ENCODE measurements at places on chromosomes 6 and 20. TPM values are rescaled to one million over a fixed set of nuclear protein-coding genes. Genes with fewer than 3 reads are reported as not detected.

GRCh38 chr20:18299364-18299763, 11.0 kb downstream of the ZNF133 start:
- DNase-seq = no peak

- DNase-seq = no peak
These were observed 124.3 kb downstream of the MYLK4 start for GRCh38 chr6:2626401-2626800.

DNA sequence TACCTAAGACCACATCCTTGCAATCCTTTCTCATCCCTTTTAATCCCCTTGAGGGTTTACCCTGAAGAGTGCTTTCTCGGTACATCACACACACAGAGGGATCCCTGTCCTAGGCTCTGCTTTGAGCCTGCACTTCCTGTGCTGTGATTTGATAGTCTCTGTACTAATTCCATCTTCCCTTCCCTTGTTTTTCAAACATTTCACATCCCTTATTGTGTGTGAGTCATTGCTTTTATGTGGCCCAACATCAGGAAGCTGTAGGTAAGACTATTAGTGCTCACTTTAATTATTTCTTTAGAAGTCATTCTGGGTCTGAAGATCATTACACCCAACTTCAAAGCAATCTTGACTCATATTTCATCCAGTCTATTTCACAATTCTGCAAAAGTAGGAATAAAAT, 57.2 kb upstream of the ANKEF1 start:
- no peak for DNase-seq

TUBB2B gene
- not detected for total RNA-seq

DLK2 gene
- not detected for total RNA-seq

SLPI gene
- 223 TPM for total RNA-seq

DNA sequence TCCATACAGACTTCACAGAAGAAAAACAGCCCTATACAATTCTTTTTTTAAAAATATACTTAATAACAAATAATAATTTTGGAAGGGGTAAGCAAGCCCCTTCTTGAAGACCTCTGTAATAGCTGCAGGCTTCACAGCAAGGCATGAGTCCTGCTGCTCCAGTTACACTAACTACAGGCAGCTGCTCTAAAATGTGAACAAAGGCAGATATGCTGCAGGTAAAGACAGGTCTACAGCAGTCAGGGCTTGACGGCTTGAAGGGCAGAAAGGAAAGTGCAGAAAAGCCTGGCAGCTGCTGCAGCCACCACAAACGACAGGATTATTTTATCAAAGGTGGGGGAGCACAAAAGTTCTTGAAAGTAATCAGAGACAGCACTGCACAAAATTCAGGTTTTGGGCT, 11.3 kb downstream of the FAXC start:
- no peak for DNase-seq

- DNase-seq = no peak
These were observed 90.2 kb downstream of the KIF16B start for GRCh38 chr20:16483024-16483423.

DNA sequence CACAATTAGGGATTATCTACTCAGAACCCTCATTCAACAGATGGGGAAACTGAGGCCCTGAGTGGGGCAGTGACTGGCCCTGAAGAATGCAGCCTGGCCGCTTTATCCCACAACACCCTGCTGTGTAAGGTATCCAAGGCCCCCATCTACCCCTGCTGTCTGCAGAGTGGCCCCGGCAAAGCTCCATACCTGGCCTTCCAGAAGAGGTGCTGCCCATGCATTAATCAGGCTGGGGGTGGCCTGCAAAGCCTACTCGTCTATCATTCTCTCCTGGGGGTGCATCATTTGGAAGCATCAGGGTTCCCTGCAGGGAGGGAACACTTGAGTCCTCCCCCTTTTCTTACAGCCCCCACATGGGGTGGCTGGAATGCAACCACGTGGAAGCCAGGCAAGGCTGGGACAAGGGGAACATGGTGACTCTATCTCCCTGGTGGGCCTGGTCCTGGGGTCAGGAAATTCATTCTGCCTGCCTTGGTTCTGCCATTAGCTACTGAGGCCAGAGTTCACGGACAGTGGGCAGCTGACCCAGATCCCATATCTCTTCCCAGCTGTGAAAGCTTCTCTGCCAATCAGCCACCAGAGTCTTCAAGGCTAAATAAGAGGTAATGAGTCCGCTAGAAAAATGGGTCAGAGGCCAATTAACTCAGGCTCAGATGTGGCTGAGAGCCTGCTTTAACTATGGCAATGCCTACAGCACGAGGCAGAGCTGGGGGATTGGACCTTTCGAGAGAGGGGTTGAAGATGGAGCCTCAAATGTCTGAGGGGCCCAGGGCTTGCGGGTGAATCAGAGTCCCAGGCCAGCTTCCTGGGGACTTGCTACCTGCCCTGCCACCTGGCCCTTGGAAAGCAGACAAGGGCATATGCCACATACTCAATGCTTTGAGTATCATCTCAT, 72.3 kb upstream of the TOX2 start:
- DNase-seq = no peak

GRCh38 chr6:2918936-2919335, 15.8 kb upstream of the SERPINB9 start:
- peak; percentile 61 for DNase-seq

DNA sequence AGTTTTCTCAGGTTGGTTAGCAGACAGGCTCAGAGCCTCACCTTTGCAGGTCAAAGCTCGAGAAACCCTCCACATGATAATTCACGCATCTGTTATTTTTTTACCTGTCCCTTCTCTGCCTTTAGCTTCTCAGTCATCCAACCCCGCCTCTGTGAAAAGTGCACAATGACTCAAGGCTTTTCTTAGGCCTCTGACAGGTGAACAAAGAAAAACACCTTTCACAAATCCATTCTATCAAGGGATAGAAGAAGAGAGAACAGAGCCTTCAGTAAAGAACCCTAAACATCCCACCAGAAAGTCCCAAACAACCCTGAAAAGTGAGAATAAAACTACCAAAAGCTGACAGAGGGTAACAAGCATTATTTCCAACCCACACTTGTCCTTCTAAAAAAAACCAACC, 178.2 kb downstream of the GJA10 start:
- no peak for DNase-seq

- DNase-seq = peak; percentile 56
These were observed 54.5 kb upstream of the IPCEF1 start for GRCh38 chr6:154411076-154411475.

GRCh38 chr20:45894797-45895196, 3.7 kb downstream of the CTSA start:
- DNase-seq = no peak

CCN2 gene
- 916 TPM for total RNA-seq

BANF2 gene
- not detected for total RNA-seq

- no peak for DNase-seq
These were observed 111.5 kb upstream of the CCN2 start for GRCh38 chr6:132062626-132063025.

DNA sequence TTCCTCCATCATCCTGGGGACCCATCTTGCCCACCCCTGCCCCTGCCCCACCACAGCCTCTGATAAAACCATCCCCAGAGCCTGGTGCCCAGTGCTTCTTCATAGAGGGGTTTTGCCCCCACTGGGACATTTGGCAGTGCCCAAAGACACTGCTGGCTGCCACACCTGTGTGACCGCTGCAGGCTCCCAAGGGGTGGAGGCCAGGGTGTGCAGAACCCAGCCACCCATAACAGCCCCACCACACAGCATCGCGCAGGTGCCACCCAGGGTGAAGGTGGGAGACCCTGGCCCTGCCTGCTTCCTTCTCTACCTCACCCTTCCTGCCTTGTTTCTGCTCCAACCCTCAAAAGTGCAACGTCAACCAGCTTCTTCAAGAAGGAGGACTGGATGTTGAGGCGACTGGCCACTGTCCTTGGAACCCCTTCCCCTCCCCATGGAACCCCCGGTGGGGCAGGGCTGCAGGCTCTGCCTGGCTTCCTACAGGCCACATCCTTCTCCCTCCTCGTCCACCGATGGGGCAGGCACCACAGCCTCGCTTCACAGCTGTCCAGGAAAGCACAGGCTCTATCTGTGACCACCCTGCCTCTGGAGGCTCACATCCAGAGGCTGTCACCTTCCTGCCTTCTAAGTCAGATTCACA, 79.2 kb upstream of the MPC1 start:
- DNase-seq = no peak

DNA sequence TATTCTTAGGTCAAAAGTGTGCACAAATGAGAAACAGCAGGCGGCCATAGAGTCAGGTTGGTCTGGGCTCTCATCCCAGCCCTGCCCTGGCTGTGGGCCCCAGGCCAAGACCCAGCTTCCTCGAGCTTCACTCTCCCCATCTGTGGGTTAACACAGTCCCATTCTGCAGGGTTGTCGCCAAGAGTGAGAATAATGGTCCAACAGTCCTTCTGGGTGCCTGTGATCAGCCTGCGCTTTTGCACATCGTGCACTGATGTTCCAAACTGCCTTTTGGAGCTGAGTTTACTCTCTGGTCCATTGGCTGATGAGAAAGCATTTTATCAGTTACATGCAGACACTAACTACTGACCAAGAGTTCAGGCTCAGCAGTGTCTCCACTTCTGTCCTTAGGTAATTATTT, 82.6 kb downstream of the INSM1 start:
- no peak for DNase-seq

TMEM217 gene
- total RNA-seq = not detected

DNA sequence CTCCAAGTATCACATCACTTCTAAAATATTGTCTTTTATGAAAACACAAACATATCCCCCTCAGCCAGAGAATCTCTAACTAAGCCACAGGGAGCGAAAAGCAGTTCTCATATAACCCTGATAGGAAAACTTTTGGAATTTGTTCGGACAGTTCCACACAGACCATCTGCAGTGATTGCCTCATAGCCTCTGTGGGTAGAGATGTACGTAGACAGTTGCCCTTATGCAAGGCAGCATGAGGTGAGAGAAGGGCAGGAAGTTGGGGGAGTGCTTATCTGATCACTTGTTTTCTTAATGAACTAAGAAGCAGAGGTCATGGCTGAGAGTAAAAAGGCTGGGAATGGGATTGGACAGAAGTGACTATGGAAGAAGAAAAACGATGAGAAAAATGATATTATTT, 39.6 kb downstream of the SLC23A2 start:
- DNase-seq = no peak

DNA sequence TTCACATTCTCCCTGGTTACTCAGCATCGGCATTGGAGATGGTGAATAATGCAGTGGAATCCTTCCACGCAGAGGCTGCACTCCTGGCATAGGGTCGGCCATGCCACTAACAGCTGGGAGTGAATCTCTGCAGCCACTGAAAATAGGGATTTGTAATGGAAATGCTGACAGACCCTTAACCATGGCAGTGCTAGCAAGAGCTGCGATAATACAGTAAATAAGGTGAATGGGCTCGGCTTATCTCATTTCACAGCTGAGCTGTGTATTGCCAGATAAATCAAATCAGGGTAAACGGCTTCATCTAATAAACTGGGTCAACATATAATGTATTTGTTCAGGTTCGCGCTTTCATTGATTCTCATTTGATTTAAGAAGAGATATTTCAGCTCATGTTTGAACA, 156.8 kb downstream of the SLC35B3 start:
- DNase-seq = no peak

GRCh38 chr6:109478841-109479624, 4.0 kb downstream of the ZBTB24 start:
- no peak for DNase-seq

DNA sequence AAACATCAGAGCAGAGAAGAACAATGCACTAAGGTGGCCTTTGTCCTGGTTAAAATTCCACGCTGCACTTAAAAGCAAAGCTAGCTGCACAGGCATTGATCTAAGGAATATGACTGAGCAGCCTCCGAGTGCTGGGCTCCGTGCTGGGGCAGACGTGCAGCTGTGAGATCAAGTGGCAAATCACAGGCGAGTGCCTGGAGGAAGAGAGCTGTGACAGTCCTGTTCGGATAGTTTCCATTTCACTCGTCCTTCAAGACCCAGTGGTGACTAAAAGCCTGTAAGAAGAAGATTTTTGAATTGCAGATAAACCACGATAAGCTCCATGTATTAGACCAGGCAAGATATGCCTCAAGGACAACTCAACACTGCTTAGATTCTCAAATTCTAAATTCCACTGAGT, 247.9 kb downstream of the ANKRD60 start:
- no peak for DNase-seq

DTD1 gene
- total RNA-seq = 34.9 TPM

- no peak for DNase-seq
These were observed 123.0 kb downstream of the CD83 start for GRCh38 chr6:14240411-14241166.

DNA sequence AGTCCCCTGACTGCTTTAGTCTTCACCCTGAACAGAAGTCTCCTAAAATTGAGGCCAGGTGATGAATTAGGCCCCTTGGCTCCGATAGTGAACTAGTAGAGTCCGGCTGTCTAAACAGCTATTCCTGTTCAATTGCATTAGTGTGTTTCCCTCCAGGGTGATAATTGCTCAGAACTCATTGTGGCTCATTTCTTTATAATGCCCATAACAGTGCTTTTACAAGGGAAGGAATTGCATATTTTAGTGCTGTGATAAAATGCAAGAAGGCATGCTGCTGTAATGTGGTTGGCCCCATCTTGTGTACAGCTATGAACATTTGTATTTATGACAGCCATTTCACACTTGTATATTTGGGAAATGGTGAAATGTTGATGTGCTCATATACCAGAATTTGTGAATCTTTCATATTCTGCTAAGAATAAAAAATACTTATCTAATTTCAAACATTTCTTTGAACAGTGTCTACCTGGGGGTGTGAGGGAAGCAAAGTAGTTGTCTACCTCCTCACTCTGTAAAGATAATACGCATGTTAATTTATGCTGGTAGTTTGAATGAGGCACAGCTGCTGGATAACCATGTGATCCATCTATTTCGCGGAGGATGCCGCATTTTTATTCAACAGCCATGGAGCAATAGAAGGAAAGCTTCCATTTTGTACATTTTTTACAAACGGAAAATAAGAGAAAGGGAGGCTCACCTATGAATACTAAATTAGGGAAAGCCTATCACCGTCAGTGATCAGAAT, 451.4 kb downstream of the NKAIN2 start:
- DNase-seq = no peak

- DNase-seq = no peak
These were observed 40.5 kb upstream of the NKX2-4 start for GRCh38 chr20:21437816-21438215.

GRCh38 chr6:28927846-28928245, 4.1 kb upstream of the TRIM27 start:
- DNase-seq = no peak
